ENCODE measurements at places on chromosomes 2 and 18.

DNA sequence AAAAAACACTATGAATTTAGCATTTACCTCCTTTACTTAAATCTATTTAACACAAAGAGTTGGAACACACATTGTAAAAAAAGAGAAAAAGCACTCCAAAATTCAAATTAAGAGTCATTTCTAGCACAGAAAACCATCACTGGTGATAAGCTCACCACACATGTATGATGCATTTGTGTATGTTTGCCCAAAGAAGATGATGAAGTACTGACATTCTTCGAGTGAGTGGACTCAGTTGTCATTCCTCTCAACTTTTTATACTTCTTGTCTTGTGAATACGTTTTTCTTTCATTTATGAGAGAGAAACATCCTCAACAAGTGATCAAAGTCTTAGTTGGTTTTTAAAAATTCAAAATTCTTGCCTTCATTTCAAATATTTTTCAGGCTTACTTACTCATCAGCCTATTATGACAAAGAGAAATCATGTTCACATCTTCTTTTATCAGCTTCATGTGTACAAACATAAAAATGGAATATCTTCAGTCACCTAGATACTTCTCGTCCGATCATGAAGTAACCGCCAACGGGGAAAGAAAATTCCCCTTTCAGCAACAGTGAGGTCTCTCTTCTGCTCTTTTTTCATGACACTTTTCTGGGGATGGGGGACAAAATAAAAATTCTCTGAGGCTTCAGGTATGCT is 1.5 kb downstream of the DSEL start:
- DNase-seq = no peak

- DNase-seq = peak; percentile 15
These were observed 422.1 kb downstream of the PARD3B start for GRCh38 chr2:204967199-204967960.

DNA sequence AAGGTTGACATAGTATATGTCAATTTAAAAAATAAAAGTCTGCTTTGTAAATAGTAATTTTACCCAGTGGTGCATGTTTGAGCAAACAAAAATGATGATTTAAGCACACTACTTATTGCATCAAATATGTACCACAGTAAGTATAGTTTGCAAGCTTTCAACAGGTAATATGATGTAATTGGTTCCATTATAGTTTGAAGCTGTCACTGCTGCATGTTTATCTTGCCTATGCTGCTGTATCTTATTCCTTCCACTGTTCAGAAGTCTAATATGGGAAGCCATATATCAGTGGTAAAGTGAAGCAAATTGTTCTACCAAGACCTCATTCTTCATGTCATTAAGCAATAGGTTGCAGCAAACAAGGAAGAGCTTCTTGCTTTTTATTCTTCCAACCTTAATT is 78.6 kb upstream of the CSRNP3 start:
- peak; percentile 82 for DNase-seq

DNA sequence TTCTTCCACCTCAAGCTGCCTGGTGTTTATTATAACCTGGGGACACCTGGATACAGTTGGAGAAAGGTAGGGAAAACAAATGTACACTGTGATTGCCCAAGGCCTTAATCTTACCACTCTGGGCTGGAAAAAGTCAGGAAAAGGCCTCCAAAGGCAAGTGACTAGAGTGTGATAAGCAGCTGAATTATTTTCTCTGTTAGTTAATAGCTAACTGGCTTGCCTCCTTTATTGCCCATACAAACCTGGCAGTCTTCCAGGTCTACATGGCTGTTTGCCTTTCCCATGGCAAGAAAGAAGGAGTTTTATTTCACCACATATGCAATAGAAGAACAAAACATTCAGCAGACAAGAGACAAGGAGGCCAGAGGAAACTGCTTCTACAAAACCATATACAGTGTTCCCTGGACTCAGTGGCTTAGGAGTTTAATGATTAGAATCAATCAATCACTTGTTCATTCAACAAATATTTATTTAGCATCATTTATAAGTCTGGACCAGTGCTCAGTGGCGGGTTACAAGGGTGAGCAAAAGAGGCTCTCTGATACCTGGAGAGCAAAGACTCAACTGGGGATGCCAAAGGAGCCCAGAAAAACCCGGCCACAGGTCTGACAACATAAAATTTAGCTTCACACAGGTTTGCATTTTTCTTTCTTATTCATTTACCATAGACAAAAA is 27.5 kb upstream of the SUCLG1 start:
- DNase-seq = peak; percentile 49

DNA sequence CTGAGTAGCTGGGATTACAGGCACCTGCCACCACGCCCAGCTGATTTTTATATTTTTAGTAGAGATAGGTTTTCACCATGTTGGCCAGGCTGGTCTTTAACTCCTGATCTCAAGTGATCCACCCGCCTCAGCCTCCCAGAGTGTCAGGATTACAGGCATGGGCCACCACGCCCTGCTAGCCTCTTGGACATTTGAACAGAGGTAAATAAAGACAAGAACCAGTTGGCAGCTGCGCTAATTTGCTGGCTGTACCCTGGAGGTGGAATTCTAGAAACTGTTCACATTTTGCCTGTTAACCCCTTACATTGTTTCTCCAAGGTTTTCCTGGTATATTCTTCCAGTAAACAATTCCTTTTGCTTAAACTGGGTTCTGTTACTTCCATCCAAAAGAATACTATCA is 132.9 kb downstream of the CDH2 start:
- DNase-seq = no peak
